ENCODE measurements at places on chromosomes 2 and 18.
A peak's percentile ranks its signal among the peaks of the same experiment; 100 is the strongest.

GRCh38 chr18:46431522-46432171 lies 225.4 kb downstream of the LOXHD1 start:
- DNase-seq: no peak

DNA sequence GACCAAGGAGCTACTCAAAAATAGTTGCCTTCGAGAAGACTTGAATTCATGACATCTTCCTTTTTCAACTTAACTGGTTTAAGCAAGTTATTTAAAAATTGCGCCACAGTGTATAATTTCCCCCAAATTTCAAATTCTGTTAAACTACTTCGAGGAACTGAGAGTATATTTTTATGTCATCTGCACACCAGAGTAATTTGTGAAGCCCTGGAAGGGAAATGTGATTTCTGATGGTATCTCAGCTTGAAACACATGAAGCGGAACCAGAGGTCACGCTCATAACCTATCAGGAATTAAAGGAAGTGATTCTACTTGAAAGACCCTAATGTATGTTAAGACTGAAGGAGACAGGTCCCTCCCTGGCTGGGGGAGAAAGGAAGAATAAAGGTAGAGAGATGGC lies 33.9 kb upstream of the DARS1 start:
- no peak for DNase-seq

- no peak for DNase-seq
Measured at GRCh38 chr18:34084635-34085034, 140.1 kb downstream of the NOL4 start.

GRCh38 chr2:83536556-83536955 lies 922.5 kb downstream of the SUCLG1 start:
- DNase-seq: no peak

DNA sequence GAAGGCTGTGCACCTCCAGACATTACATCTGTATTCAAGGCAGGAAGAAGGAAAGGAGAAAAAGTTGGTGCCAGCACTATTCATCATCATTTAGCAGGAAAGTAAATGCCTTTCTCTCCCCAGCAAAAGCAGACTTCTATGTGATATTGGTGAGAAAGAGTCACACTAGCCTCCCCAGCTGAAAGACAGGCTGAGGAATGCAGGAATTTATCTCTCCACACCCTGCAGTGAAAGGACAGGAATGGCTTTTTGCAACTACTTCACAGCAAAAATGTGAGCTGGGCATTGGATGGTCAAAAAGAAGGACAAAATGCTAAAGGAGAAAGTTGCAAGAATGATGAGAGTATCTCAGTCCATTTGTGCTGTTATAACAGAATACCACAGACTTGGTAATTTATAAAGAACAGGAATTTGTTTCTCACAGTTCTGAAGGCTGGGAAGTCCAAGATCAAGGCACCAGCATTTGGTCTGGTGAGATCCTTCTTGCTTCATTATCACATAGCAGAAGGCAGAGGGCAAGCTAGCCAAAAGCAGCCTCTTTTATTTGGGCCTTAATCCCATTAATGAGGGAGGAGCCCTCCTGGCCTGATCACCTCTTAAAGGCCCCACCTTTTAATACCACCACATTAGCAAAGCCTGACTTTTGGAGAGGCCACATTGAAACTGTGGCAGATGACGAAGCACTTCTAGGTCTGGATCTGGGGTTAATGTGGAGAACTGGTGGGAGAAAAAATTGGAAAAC lies 388.1 kb upstream of the SLC14A2 start:
- no peak for DNase-seq

- no peak for DNase-seq
Measured at GRCh38 chr2:56040834-56041233, 117.3 kb upstream of the EFEMP1 start.

- no peak for DNase-seq
Measured at GRCh38 chr2:15073664-15074063, 441.1 kb downstream of the LRATD1 start.

DNA sequence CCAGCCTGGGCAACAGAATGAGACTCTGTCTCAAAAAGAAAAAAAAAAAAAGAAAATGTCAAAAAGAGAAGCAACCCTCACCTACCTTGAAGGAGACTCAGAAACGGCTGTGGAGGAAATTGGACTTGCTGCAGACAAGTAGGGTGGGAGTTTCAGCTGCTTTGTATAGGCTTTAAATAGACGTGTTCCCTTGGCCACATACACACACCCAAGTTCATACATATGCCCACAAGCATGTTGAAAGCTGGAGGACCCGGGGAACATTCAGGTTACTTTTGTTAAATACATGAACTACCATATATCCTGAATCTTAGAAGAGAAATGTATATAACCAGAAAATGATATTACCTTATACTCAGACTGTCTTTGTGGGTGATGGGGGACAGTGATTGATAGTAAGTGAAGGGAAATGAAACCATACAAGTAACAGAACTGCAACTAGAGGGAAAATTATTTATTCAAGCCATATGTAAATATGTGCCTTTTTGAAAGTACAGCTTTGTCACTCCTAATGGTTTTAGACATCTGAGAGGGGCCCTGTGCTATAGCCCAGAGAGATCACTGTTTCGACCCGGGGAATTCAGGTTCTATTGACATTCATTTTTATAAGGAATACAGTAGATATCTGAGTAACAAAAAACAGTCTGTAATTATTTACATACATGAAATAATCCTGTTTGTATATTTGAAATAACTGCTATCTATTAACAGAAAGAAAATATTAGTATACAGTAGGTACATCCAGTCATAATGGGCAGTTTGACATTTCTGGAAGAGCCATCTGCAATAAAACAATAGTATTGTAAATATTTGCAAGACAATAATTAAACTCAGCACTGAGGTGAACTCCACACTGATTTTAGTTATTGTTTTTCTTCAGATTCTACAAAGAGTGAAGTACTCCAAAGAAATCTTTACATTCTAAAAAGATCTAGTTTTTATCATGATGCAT lies 48.0 kb upstream of the TGIF1 start:
- DNase-seq: no peak

GRCh38 chr2:122221665-122222064 lies 466.2 kb downstream of the TSN start:
- no peak for DNase-seq

GRCh38 chr2:15799432-15799827 lies 140.9 kb upstream of the MYCN start:
- DNase-seq: no peak

GRCh38 chr2:72130659-72131360 lies 16.9 kb downstream of the CYP26B1 start:
- DNase-seq: no peak

- DNase-seq: no peak
Measured at GRCh38 chr2:201191132-201191875, 8.4 kb downstream of the CASP10 start.

- no peak for DNase-seq
Measured at GRCh38 chr2:231270221-231271114, 72.0 kb downstream of the ARMC9 start.

DNA sequence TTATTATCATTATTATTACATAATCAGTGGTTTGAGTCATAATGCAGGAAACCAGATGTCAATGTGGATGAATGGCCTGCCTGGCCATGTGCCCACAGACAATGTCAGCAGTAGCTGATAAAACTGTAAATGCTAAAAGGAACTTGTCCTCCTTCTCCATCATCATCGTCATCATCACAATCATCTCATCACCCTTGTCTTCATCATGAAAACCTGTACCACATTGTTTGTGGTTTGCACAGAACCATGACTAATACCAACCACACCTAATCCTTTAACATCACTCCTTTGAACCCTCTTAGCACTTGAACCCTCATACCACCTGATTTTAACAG lies 96.0 kb downstream of the HNMT start:
- DNase-seq: no peak

- DNase-seq: no peak
Measured at GRCh38 chr2:41865263-41865662, 182.6 kb upstream of the PKDCC start.

DNA sequence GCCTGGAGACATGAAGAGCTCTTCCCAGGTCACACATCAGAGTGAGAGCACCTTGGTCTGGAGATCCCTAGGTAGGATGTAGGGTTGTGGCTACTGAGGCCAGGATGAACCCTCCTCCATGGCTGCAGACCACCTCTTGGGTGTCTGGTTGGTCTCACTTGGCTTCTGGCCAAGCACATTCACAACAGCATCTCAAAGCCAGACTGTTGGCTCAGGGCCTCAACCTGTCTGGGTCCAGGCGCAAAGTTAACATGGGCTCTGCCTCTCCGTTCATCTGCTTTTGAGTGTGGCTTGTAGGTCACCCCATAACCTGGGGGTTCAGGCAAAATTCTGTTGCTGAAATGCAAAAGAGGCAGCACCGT lies 40.1 kb downstream of the RHOB start:
- DNase-seq: no peak

DNA sequence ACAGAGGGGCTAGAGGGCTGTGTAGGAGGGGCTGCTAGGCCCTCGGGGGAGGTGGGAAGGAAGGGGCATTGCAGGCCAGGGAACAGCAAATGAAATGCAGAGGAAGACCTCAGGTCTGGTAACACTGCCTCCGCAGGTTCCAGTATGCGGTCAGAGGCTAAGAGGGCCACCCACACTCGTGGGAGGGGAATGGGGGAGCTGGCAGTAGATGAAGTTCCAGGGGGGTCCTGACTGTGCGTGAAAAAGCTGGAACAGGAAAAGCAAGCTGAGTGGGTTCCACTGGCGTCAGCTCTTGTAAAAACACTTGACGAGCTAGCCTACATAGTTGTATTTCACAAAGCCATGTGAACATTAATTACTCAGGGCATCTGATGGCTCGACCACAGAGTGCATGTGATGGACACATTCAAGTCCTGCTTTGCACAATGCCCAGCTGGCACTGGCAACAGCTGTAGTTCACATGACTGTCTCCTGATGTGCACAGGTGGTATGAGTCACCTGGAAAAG lies 29.0 kb upstream of the PTPN4 start:
- peak; percentile 55 for DNase-seq

DNA sequence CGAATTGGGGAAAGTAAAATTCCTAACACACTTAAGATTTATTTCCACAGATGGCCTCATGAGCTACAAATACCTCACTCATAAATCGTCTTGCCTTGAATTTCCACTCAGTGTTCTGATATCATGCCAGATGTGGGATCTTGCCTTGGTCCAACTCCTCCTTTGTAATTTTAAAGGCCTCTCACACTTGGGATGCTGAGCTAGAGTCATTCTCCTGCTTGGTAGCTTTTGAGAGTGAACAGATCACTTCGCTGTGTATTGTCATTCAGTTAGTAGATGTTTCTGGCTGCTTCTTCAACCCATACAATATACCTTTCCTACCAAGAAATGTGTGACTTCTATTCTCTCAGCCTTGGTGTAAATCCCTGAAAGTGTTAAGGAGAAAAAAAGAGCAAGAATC lies 309.2 kb downstream of the NRXN1 start:
- DNase-seq: no peak

Data from NCI-H2029 treated with DMSO at 0.1 percent for 48 hours (cell line).